ENCODE measurements at places on chromosomes 1 and 21. TPM values are rescaled to one million over a fixed set of nuclear protein-coding genes. Genes with fewer than 3 reads are reported as not detected.
A peak's percentile ranks its signal among the peaks of the same experiment; 100 is the strongest.

DNA sequence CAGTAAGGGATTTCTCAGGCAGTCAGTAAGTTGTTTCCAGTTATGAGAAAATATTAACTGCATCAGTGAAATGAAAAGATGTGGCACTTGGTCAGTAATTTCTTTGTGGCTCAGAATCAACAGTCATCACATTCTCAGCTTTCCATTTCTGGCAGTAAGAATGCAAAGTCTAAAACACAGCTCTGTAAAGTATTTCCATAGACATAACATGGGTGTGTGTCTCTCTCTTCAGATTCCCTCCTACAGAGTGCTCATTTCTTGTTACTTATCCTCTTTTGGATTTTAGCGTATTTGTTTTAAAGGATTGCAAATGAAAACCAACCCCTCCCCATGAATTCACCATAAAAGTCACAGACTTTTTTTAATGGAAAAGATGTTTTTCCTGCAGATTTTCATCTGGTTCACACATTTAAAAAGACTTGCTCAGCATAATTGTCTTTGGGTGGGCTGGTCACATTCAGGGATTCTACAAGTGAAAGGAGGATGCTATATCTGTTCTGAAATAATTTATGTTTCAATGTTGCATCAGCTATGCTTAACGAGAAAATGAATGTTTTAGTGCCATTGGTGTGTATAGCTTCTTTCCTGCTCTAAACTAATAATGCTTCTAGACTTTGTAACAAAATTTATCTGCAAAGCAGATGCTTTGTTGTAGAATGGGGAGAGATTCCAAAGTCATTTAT is 34.6 kb upstream of the CD55 start:
- H3K36me3 ChIP-seq: peaks cover 8% of the 10 kb centered on the region
- DNase-seq: no peak
- H3K27ac ChIP-seq: no peak overlapping the region

DNA sequence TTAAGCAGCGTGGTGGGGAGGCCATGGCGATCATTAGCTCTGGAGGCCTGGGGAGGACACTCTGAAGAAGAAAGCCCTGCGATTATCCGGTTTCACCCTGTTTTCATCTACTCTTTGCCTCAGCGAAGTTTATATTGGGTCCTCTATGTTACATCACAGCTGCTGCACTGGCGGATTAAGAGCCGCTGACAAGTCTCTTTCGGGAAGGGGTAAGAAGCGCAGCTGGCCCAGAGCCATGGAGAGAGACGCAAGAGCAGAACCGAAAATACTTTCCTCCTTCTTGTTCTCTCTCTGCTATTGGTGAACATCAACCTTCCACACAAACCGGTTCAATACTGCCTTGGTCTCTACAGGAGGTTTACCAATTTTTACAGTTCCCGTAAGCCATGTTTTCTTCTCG is 291.5 kb downstream of the FAM72C start:
- no peaks in the 10 kb centered on the region for H3K4me1 ChIP-seq
- H3K27ac ChIP-seq: no peak overlapping the region
- no peak for DNase-seq
- no peaks in the 10 kb centered on the region for H3K36me3 ChIP-seq
- H3K4me3 ChIP-seq: no peak overlapping the region

- H3K36me3 ChIP-seq: no peaks in the 10 kb centered on the region
- no peaks in the 10 kb centered on the region for H3K27me3 ChIP-seq
- H3K27ac ChIP-seq: no peak overlapping the region
Observed at GRCh38 chr21:29725025-29725736, 214.6 kb downstream of the GRIK1 start.

DNA sequence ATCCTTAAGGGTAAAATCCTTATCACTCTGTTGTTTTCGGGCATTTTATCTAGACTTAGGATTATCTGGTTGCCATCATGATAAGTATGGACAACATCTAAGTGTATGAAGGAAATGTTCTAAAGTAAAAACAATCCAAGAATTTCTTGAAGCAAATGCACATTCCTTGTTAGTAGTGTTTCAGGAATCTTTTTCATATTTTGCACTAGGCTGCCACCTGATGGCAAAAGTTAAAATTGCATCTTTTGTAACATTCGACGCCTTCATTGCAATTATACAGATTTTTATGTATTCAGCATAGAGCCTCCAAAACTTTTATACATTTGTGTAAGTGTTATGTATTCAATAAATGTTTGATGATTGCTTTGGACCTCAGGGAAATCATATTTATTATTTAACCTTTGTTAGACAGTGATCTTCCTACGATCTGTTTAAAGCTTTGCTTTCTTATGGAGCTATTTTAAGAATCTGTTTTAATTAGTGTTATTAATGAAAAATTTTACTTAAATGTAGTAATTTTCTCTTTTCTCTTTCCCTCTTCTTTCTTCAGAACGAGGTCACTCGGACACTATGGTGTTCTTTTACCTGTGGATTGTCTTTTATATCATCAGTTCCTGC is 49.4 kb upstream of the KIAA1614 start:
- no peak overlapping the region for H3K4me3 ChIP-seq
- no peak overlapping the region for H3K27ac ChIP-seq

DNA sequence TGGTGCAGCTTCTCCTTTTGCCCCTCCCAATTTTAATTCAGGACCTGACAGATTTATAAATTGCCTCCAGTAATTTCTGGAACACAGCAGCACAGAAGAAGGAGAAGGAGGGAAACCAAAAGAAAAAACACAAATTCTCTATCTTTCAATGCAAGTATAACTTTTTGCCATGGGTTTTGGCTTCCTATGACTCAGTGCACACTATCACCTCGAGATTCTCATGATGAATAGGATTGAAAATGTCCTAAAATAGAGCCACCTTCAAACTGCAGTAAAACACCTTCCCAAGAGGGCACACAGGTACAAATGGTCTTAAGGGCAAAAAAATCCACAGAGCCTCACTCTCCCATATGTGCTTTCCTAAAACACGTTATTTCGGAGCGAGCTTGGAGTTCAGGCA is 113.6 kb downstream of the HLCS start:
- H3K27me3 ChIP-seq: peaks cover 1% of the 10 kb centered on the region
- H3K36me3 ChIP-seq: no peaks in the 10 kb centered on the region
- peaks cover 7% of the 10 kb centered on the region for H3K4me1 ChIP-seq
- no peak for DNase-seq
- H3K4me3 ChIP-seq: no peak overlapping the region

ERMAP gene
- 4.9 TPM for total RNA-seq

GRCh38 chr1:231411036-231411531 is 11.0 kb downstream of the EGLN1 start:
- no peak overlapping the region for H3K4me3 ChIP-seq
- no peak overlapping the region for H3K27ac ChIP-seq
- peaks cover 2% of the 10 kb centered on the region for H3K4me1 ChIP-seq
- DNase-seq: no peak
- no peaks in the 10 kb centered on the region for H3K36me3 ChIP-seq
- peaks cover 4% of the 10 kb centered on the region for H3K27me3 ChIP-seq

- peaks cover 5% of the 10 kb centered on the region for H3K36me3 ChIP-seq
- peaks cover 9% of the 10 kb centered on the region for H3K4me1 ChIP-seq
- H3K27me3 ChIP-seq: peaks cover 4% of the 10 kb centered on the region
- peak overlapping the region; percentile 95 for H3K4me3 ChIP-seq
Observed at GRCh38 chr1:84506729-84507453, 510 bp upstream of the GNG5 start.

PSMG1 gene
- 28.7 TPM for total RNA-seq

- no peaks in the 10 kb centered on the region for H3K36me3 ChIP-seq
- H3K27ac ChIP-seq: peak overlapping the region; percentile 69
- H3K4me1 ChIP-seq: peaks cover 19% of the 10 kb centered on the region
- H3K27me3 ChIP-seq: peaks cover 4% of the 10 kb centered on the region
- H3K4me3 ChIP-seq: no peak overlapping the region
Observed at GRCh38 chr1:27136998-27137542, 17.9 kb downstream of the SLC9A1 start.

DNA sequence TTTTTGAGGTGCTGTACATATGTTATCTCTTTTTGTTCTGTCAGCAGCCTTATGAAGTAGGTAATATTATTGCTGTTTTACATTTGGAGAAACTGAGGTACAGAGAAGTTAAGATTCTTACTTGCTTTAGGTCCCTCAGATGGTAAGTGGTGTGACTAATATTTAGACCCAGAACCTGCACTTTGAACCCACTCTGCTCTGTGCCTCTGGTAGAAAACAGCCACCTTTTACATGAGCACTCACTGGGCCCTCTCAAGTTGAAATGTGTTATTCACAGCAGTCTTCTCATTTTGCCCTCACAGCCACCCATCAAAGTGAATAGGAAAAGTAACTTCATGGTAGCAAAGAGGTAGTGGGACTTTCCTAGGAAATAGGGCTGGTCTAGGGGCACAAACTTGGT is 4.7 kb downstream of the NSUN4 start:
- DNase-seq: no peak
- H3K27me3 ChIP-seq: peaks cover 9% of the 10 kb centered on the region
- no peaks in the 10 kb centered on the region for H3K36me3 ChIP-seq
- H3K4me1 ChIP-seq: peaks cover 10% of the 10 kb centered on the region
- H3K27ac ChIP-seq: no peak overlapping the region

- no peaks in the 10 kb centered on the region for H3K27me3 ChIP-seq
- H3K36me3 ChIP-seq: no peaks in the 10 kb centered on the region
- H3K27ac ChIP-seq: no peak overlapping the region
- DNase-seq: no peak
- H3K4me1 ChIP-seq: no peaks in the 10 kb centered on the region
Observed at GRCh38 chr1:28428012-28428411, 58.5 kb downstream of the PHACTR4 start.

DNA sequence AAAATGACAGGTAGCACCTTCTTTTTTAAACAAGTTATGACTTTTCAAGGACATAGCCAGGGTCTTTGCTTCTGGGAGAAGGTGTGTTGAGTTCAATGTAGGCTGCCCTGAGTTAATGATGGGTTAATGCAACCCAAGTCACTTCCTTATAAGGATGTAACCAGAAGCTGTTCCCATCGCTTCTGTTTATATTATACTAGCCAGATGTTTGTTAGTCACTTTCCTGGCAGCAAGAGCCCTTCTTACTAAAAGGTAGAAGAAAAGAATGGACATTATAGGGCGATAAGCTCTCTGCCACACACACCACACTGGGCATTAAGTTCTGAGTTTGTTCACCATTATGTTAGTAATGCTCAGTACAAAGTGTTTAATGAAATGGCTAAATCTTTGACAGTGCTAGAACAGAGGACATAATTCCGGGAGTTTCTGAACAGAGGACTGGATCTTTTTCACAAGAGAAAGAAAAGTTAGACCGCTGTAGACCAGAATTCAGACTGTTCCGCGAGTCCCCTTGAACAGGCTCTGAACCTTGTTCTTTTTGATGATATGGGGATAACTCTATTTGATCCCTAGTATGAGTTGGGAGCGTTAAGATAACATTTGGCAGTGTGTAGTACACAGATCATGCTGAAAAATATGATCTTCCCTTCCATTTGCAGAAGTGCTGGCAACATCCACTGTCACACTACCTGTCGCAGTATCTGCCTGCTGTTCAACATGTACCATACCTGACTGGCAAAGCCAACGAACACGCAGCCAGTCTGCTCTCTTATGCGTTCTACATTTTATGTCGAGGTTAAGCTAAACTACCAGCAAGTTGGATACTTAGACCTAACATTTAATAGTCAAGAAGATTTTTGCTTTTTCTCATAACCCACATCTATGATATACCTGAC is 41.0 kb downstream of the DEGS1 start:
- no peak for DNase-seq
- peaks cover 4% of the 10 kb centered on the region for H3K27me3 ChIP-seq
- H3K36me3 ChIP-seq: no peaks in the 10 kb centered on the region
- no peak overlapping the region for H3K27ac ChIP-seq
- H3K4me3 ChIP-seq: no peak overlapping the region

PTTG1IP gene
- total RNA-seq: 249 TPM

- H3K4me3 ChIP-seq: no peak overlapping the region
- no peak for DNase-seq
- no peaks in the 10 kb centered on the region for H3K4me1 ChIP-seq
- H3K27me3 ChIP-seq: no peaks in the 10 kb centered on the region
Observed at GRCh38 chr1:170044187-170044586, 30.3 kb downstream of the KIFAP3 start.

LCA5L gene
- total RNA-seq: not detected

GRCh38 chr1:82377201-82377884 is 576.6 kb downstream of the ADGRL2 start:
- H3K27me3 ChIP-seq: no peaks in the 10 kb centered on the region
- no peak for DNase-seq
- H3K4me1 ChIP-seq: peaks cover 5% of the 10 kb centered on the region
- no peak overlapping the region for H3K4me3 ChIP-seq
- H3K36me3 ChIP-seq: no peaks in the 10 kb centered on the region

GRCh38 chr1:183901748-183902330 is 96.9 kb downstream of the RGL1 start:
- H3K27me3 ChIP-seq: no peaks in the 10 kb centered on the region
- no peak overlapping the region for H3K27ac ChIP-seq
- H3K36me3 ChIP-seq: no peaks in the 10 kb centered on the region
- peaks cover 6% of the 10 kb centered on the region for H3K4me1 ChIP-seq
- H3K4me3 ChIP-seq: no peak overlapping the region

DNA sequence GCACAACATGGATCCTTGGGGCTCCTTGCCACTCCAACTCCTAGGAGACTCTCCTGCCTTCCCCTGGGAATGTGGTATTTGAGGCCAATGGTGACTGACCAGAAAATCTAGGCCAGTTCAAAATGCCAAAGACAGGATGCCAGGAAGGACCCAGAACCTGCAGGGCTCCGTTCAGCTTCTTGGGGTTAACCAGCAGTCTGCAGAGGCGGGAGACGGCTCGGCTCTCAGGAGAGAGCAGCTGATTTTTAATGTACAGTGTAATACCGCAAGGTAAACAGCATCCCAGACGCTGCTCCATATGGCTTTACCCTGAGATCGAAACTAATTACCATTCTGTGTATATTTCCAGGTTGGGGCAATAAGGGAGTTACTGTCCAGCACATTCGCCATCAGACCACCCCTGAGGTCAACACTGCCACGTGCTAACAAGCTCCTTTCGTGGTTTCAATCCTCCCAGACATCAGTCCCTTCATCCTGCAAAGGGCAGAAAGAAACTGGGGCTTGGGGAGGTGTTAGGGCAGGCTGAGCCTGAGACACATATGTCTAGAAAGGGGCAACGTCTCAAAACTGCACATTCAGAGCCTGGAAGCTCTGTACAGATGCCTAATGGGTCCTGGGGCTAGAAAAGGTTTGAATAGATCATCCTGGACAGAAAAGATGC is 16.7 kb downstream of the ITPKB start:
- peak overlapping the region; percentile 95 for H3K27ac ChIP-seq
- H3K4me3 ChIP-seq: peak overlapping the region; percentile 62
- H3K36me3 ChIP-seq: no peaks in the 10 kb centered on the region
- H3K27me3 ChIP-seq: peaks cover 3% of the 10 kb centered on the region
- peaks cover 42% of the 10 kb centered on the region for H3K4me1 ChIP-seq

- no peak overlapping the region for H3K4me3 ChIP-seq
- peaks cover 10% of the 10 kb centered on the region for H3K4me1 ChIP-seq
- no peak for DNase-seq
- no peaks in the 10 kb centered on the region for H3K36me3 ChIP-seq
- H3K27me3 ChIP-seq: no peaks in the 10 kb centered on the region
- H3K27ac ChIP-seq: no peak overlapping the region
Observed at GRCh38 chr1:232921381-232921780, 29.0 kb upstream of the NTPCR start.

PBX1 gene
- 98.7 TPM for total RNA-seq

- H3K27me3 ChIP-seq: no peaks in the 10 kb centered on the region
- no peak for DNase-seq
- H3K27ac ChIP-seq: no peak overlapping the region
Observed at GRCh38 chr1:159890390-159890789, 9.6 kb downstream of the CFAP45 start.

RNU1-3 gene
- total RNA-seq: 3,598 TPM

C1QTNF12 gene
- 9.1 TPM for total RNA-seq

GRCh38 chr1:27912429-27912828 is 22.4 kb upstream of the SMPDL3B start:
- no peak for DNase-seq
- H3K36me3 ChIP-seq: no peaks in the 10 kb centered on the region
- peaks cover 2% of the 10 kb centered on the region for H3K27me3 ChIP-seq
- H3K27ac ChIP-seq: no peak overlapping the region
- H3K4me3 ChIP-seq: no peak overlapping the region

All from glutamatergic neuron (in vitro differentiated cells).